Stimulated activated CD8-positive, alpha-beta memory T cell treated with anti-CD3 and anti-CD28 coated beads, Interleukin-15, amount 100 ng/mL, for 48 hours (primary cell): ENCODE measurements at places on chromosomes 7 and 10.
A peak's percentile ranks its signal among the peaks of the same experiment; 100 is the strongest.

DNA sequence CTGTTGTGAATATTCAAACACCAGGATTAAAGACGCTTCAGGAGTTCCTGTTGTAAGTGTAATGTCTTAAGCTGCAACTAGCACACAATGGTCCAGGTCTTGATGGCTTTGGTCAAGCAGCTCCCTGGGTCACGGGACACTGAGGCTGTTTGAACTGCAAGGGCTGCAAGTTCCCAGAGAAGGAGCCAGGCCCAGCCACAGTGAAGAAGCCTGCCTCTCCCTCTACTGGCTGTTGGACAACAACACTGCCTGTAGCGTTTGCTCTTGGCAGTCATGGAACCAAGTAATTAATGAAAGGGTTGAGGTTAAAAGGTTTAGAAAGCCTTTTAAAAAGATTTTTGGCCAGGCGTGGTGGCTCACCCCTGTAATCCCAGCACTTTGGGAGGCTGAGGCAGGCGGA lies 31.9 kb upstream of the GUSB start:
- DNase-seq, result no peak

GRCh38 chr10:13816195-13816925 lies 229.6 kb downstream of the PRPF18 start:
- DNase-seq, result no peak

GRCh38 chr10:114694752-114695151 lies 36.7 kb upstream of the ABLIM1 start:
- peak; percentile 4 for DNase-seq

DNA sequence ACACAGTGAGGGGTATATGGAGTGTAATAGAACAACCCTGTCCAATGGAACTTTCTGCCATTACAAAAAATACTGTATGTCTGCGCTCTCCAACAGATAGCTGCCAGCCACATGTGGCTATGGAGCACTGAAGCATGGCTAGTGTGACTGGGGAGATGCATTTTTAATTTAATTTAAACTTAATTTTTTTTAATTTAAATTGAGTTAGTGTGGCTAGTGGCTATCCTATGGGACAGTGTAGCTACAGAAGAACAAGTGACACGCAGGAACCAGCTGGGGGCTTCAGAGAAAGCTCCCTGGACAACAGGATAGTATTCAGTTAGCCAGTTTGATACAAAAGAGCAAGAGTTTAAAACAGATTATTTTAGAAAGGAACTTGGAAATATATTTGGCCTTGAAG lies 408.0 kb downstream of the THSD7A start:
- no peak for DNase-seq

DNA sequence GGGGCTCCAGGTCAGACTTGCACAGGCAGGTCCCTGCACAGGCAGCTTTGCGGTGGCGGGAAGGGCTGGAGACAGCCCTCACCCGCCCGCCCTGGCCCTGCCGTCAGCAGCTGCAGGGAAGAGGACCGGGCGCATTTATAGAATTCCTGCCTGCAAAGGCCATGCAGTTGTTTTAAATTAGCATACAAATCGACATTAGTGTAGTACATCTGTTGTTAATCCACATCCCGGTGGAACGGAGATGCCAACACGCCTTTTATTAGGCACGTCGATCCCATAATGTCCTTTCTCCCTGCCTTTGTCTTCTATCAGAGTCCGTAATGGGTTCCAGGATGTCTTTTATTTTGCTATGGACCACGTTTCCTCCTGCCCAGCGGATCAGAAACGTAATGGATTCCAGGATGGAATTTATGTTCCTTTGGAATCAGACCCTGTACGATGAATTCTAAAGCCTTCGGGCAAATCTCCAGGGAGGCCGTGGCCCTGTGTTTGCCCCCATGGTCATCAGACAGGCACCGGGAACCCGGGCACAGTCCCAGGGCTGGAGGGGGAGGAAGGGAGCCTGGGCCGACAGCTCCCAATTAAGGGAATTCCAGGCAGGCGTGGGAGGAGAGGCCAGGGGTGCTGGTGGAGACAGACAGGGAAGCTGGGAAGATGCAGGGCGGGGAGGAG lies 123.9 kb downstream of the COL26A1 start:
- DNase-seq, result no peak

DNA sequence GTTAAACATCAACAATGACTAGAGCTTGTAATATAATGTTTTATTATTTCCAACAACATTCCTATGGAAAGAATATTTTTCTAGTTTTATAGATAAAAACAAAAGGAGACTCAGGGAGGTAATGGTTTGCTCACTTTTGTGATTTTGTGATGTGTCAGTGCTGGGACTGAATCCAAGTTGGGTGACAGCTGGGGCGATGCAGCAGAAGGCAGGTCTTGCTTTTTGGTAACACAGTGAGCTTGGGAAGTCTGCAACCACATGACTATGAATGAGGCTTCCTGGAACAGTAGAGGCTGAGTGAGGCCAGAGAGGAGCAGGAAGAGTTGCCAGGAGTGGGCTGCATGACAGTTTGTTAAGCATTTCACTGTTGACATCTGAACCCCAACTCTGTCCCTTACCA lies 4.9 kb upstream of the YKT6 start:
- DNase-seq, result no peak

DNA sequence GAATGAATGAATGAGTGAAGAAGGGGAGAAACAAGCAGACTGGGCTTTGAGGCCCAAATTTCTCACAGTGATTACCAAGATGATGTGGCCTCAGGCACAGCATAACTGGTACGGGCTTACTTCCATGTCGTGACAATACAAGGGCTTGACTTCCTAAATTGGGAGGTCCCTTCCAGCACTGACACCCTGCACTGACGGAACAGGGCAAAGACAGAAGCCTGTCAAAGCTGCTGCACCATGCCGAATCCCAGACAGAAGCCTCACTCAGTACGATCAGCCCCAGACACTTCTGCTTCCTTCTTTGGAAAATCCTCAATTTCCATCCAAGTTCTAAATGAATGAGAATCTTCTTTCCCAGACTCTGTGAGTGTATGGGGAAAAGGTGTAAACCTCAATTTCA lies 51.9 kb downstream of the GNA12 start:
- no peak for DNase-seq

GRCh38 chr7:138935465-138936011 lies 45.7 kb downstream of the KIAA1549 start:
- DNase-seq, result no peak
